ENCODE measurements at places on chromosomes 1 and 21.

- DNase-seq: no peak
Observed at GRCh38 chr21:44461464-44462001, 6.2 kb downstream of the LRRC3 start.

GRCh38 chr1:227892489-227893299 is 55.0 kb downstream of the WNT9A start:
- DNase-seq: peak; percentile 55

DNA sequence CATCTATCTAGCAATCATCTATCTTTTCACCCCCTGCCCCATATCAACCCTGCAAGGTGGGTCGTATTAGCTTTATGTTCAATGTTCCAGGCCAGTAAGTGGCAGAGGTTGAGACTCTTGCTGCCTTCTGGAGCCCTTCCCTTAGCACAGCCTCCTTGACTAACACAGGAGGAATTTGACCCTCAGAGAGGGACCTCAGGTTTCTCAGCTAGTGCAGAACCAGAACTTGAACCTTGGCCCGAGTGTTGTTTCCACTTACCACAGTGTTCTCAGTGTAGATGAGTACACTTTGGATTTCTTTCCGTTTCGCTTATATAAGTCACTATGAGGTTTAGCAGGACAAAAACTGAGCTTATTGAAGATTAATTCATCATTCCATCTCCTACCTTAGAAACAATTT is 11.1 kb upstream of the ATF3 start:
- DNase-seq: peak; percentile 36

DNA sequence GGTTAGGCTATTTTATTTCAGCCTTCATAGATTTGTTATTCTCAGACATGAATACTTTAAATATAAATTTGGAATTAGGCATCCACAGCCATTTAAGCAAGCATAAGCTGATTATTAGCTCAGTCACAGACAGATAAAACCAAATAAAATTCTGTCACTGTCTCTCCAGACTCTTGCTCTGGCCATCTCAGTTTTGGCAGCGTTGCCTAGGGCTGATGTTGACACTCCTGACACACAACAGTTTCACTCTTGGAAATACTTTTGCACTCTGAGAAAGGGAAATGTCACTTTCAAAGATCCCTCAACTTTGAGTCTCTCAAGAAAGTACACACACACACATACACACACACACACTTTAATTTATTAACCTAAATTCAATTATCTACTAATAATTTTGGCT is 372.7 kb downstream of the BRINP3 start:
- no peak for DNase-seq

DNA sequence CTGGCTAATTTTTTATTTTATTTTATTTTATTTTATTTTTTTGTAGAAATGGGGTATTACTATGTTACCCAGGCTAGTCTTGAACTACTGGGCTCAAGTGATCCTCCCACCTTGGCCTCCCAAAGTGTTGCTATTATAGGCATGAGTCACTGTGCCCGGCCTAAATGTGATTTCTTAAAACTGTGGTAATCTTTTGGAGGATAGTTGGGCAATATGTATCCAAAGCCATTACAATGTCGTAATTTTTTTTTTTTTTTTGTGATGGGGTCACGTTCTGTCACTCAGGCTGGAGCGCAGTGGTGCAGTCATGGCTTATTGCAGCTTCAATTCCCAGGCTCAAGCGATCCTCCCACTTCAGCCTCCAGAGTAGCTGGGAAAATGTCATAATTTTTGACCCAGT is 14.2 kb downstream of the ETV3L start:
- DNase-seq: no peak

DNA sequence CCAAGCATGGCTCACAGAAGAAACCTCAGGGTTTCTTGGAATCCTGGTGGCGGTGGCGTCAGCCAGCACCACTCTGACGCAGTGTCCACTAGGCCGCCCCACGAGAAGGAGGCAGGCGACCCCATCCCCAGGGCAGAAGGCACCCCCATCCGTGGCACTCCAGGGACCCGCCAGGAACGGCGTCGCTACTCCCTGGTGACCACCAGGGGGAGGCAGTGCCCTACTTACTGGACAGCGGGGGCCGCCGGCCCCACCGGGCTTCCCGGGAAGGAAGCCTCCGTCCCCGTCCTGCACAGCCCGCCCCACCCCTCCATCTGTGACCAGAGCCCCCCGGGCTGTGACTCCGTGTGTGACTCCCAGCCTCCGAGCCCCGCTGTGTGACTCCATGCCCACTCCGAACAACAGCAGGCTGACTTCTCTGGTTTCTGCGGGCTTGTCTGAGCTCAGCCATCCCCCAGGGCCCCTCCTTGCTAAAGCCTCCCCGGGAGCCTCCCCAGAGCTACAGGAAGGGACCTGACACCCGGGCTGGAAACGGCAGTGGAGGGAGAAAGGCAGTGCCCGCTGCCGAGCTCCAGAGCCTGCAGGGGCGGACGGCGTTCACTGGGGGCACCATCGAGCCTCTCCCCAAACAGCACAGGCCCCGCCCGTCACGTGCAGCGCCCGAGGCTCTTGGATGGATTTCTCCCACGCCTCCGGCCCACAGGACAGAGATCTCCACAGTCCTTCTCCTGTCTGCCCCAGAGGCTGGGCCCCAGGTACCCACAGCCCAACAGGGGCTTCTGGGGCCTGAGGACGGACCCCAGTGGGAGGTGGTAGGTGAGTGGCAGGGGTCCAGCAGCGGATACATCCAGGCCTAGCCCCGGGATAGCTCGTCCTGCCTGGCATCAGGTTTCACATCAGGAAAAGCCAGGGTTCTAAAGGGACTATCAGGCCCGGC is 21.1 kb downstream of the KIF17 start:
- peak; percentile 89 for DNase-seq

- DNase-seq: peak; percentile 54
Observed at GRCh38 chr1:196148367-196148970, 459.8 kb downstream of the KCNT2 start.

GRCh38 chr1:9279172-9279840 is 13.4 kb upstream of the SPSB1 start:
- peak; percentile 83 for DNase-seq

DNA sequence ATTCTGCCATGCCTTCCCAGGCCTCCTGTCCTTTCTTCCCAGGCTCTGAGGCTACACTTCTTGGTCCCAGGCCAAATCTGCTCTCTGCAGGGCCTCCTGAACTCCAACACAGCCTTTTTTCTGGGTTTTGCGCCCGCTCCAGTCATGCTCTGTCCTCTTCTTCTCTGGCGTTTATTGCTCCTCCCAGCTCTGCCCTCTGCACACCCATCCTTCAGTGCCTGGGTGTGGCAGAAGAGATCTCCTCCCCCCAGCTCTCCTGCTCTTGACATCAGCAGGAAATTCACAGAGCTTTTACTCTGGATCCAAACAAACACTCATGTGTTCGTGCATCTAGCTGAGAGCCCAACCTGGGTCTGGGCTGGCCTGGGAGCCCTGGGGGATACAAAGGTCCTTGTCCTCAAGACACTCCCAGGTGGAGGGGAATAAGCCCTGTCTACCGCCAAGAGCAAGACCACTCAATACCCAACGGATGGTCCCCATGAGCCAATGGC is 22.9 kb upstream of the EPS8L3 start:
- DNase-seq: peak; percentile 20

- DNase-seq: no peak
Observed at GRCh38 chr1:205604059-205604458, 27.8 kb downstream of the ELK4 start.

- DNase-seq: no peak
Observed at GRCh38 chr21:19785941-19786340, 1212.3 kb upstream of the NCAM2 start.

DNA sequence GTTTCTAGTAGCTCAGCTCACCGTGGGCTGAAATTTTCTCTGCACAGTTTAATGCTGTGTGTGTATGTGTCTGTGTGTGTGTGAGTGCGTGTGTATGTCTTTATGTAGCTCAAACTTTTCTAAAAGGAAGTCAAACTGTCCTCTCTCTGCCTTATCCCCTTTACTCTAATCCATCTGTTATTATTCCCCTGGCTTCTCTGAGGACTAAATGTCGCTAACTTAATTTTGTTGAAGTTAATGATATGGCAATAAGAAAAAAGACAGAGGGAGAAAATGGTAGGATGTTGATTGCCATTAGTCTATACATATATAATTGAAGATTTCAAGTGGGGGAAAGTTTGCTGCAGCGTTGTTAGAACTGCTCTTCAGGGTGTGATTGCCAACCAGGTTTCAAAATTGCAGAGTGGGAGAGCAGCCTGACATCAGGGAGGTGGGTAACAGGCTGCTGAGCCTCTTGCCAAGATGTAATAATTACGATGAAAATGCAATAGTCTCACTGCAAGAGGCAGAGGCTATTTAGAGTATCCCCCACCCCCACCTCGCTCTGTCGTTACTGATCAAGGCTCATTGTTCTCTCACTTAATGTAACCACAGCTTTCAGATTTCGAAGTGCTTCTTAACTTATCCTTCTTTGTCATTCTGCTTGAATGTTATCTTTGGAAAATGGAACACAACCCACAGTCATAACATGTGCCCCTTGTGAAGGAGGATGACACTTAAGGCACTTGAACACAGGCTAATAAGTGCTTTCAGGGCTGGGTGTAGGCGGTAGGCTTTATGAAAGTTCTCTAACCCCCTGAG is 559.0 kb upstream of the PLXNA2 start:
- DNase-seq: no peak

- no peak for DNase-seq
Observed at GRCh38 chr1:172642970-172643369, 15.9 kb upstream of the FASLG start.

GRCh38 chr1:83545066-83545862 is 453.7 kb downstream of the TTLL7 start:
- DNase-seq: no peak

GRCh38 chr1:37596182-37596667 is 488 bp upstream of the GNL2 start:
- DNase-seq: no peak

GRCh38 chr1:36588972-36589371 is 106.3 kb upstream of the CSF3R start:
- DNase-seq: no peak

DNA sequence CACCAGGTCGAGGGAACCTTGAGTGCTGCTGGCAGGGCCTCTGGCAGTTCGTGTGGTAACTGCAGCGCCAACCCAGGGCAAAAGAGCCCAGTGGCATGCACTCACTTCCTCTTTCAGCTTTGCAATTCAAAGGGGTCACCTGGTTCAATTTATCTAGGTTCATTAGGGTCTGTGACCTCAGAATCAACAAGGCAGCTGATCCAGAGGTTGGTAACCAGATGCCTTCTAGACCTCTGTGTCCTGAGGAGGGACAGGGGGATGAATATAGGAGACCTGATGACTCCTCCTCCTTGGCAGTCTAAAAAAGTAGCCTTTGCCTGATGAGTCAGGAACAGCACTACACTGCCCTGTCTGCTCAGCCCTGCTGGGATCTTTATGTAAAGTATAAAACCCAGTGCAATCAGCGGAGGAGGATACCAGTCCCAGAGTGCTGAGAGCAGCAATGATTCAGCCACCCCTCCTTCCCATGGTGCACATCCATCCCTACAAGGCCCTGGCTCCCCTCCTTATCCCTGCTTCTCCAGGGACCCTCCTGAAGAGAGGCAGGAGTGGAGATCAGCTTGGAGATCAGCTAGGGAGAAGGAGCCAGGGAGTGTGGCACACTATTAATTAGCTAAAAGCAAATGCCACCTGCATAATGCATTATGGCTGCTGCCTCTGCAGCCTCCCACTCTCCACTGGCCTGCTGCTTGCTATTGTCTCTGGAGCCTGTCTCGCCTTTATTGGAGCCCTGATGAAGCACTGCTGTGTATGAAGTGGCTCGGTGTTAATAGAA is 11.2 kb upstream of the FMOD start:
- no peak for DNase-seq

DNA sequence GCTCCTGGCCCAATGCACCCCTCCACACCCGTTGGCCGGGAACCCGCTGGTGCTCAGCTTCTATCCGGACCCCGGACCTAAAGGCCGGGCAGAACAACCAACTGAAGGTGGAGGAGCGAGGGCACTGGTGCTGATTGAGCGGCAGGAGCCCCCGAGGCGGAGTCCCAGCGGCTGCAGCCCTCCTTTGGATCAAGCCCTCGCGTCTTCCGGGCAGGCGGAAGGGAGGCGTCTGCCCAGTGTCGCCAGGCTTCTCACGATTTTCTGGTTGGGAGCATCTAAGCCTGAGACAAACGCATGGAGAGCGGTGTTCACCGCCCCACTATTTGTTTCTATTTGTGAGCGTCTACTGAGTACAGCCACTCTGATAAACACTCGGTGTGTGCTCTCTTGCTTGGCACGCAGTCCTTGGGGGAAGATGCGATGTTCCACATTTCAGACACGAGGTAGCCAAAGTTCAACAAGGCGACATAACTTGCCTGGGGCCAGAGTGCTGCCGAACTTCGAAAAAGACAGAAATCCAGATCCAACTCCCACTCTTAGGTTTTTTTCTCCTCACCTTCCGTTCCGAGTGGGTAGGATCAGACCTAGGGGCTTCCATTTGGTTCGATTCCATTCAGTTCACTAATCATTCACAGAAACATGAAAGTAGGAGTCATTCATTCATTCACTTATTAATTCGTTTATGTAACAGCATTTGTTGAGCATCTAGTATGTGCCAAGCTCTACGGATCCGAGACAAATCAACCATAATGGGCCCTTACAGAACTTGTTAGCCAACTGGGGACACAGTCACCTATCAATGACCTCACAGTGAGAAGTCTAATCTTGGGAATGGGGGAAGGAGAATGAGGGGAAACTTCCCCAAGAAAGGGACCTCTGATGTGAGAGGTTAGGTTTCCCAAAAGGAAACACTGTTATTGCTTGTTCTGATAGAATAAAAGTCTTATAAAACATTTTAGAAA is 4.9 kb upstream of the DMRTA2 start:
- DNase-seq: no peak

GRCh38 chr1:242057745-242058115 is 58.8 kb upstream of the MAP1LC3C start:
- DNase-seq: no peak

- no peak for DNase-seq
Observed at GRCh38 chr1:185480545-185480944, 163.5 kb upstream of the IVNS1ABP start.

GRCh38 chr1:41864471-41865040 is 54.2 kb downstream of the HIVEP3 start:
- no peak for DNase-seq

- no peak for DNase-seq
Observed at GRCh38 chr1:9204156-9204720, 30.3 kb upstream of the H6PD start.
